ENCODE measurements at places on chromosomes 6 and 20. TPM values are rescaled to one million over a fixed set of nuclear protein-coding genes. Genes with fewer than 3 reads are reported as not detected.

- no peaks in the 10 kb centered on the region for H3K36me3 ChIP-seq
- H3K27ac ChIP-seq = no peak overlapping the region
- H3K4me3 ChIP-seq = no peak overlapping the region
- DNase-seq = peak; percentile 46
- peaks cover 19% of the 10 kb centered on the region for H3K27me3 ChIP-seq
Observed at GRCh38 chr20:2005831-2006426, 12.1 kb upstream of the PDYN start.

- H3K27ac ChIP-seq = no peak overlapping the region
- H3K4me1 ChIP-seq = peaks cover 19% of the 10 kb centered on the region
- no peaks in the 10 kb centered on the region for H3K36me3 ChIP-seq
- peak; percentile 32 for DNase-seq
Observed at GRCh38 chr6:30781743-30782424, 37.5 kb upstream of the IER3 start.

- H3K4me3 ChIP-seq = no peak overlapping the region
- no peaks in the 10 kb centered on the region for H3K27me3 ChIP-seq
- peaks cover 4% of the 10 kb centered on the region for H3K4me1 ChIP-seq
- DNase-seq = no peak
- H3K36me3 ChIP-seq = peaks cover 3% of the 10 kb centered on the region
Observed at GRCh38 chr20:45432294-45432693, 16.4 kb downstream of the PIGT start.

The C4B gene
- 7.7 TPM for total RNA-seq

DNA sequence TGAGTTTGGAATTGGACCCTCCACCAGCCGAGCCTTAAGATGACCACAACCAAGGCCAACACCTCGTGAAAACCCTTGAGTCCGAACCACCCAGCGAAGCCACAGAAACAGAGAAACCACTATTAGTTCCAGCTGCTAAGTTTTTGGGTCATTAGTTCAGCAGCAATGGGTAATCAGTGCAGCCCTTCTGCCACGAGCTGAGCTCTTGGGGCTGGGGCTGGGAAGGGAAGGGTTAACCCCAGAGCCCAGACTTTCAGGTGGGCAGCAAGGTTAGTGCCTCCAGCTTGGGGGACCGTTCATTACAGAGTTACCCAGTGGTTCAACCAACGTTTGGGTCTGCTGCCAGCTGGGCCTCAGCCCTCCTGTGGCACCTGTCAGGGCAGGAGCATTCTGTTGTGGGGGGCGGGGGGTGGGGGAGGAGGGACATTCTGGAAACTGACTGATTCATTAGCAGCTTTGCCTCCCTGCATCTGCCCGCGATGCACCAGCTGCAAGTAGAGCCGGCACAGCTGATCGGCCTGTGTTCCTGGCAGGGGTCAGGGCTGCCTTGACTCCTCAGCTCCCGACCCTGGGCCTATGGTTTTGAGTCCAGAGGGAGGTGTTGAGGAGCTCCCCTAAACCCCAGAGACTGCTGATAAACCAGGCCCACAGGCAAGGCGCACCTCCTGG, 52.7 kb downstream of the TGM2 start:
- H3K36me3 ChIP-seq = no peaks in the 10 kb centered on the region
- H3K27me3 ChIP-seq = no peaks in the 10 kb centered on the region
- no peak overlapping the region for H3K4me3 ChIP-seq
- no peaks in the 10 kb centered on the region for H3K4me1 ChIP-seq
- no peak overlapping the region for H3K27ac ChIP-seq
- DNase-seq = no peak

The LATS1 gene
- 38.5 TPM for total RNA-seq

DNA sequence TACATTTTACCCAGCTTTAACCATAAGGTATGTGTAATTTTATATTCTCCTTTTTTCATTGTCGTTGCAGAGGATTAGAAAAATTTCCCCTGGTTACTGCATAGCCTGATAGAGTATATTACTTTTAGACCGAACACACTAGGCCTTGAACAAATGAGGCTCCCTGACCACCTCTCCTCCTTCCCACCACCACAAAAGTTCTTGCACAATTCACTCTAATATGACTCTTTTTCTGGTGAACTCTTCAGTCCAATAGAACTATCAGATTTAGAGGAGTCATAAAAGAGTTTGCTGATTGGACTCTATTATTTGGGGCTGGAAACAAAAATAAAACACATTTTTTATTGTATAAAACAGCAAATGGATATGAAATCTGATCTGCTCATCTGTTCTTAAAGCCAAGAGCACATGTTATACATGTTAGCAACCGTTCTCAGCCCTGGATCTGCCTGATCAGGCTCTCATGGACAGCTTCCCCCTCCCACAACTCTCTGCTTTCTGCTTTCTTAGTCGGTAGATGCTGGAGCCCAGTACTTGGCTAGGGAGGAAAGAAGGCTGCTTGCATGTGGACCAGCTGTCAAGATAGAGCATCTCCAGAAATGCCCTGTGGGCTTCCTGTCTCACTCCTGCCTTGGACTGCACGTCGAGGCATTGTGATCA, 83.5 kb downstream of the CD164 start:
- H3K27me3 ChIP-seq = no peaks in the 10 kb centered on the region
- no peak overlapping the region for H3K27ac ChIP-seq
- H3K4me1 ChIP-seq = no peaks in the 10 kb centered on the region
- DNase-seq = no peak

- H3K27me3 ChIP-seq = peaks cover 12% of the 10 kb centered on the region
- DNase-seq = no peak
- H3K36me3 ChIP-seq = no peaks in the 10 kb centered on the region
Observed at GRCh38 chr20:47993817-47994216, 208.5 kb upstream of the SULF2 start.

GRCh38 chr6:106213660-106214289, 111.8 kb downstream of the ATG5 start:
- no peak for DNase-seq
- no peaks in the 10 kb centered on the region for H3K4me1 ChIP-seq
- H3K4me3 ChIP-seq = no peak overlapping the region

The HSPA12B gene
- total RNA-seq = not detected

The ZNF391 gene
- total RNA-seq = 4.2 TPM

- H3K27ac ChIP-seq = peak overlapping the region; percentile 89
- peaks cover 14% of the 10 kb centered on the region for H3K4me1 ChIP-seq
- no peaks in the 10 kb centered on the region for H3K27me3 ChIP-seq
- no peaks in the 10 kb centered on the region for H3K36me3 ChIP-seq
Observed at GRCh38 chr6:85678026-85678601, 35.4 kb upstream of the SYNCRIP start.

DNA sequence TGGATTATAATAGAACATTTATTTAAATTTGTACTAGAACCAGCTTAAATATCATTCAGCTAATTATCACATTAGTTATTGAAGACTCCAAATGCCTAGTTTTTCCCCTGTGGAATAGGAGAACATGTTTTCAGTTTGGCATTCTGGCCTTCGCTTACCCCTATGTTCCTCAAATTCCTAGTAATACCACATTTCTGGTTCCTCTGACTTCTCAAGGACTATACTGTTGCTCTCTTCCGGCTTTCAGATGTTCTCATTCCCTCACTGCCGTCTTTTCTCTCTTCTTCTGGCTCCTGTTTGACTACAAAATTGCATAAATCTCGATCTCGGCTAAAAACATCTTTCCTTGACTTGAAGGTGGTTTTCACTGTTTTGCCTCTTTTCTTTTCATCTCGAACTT, 71.8 kb upstream of the KHDRBS2 start:
- H3K27me3 ChIP-seq = no peaks in the 10 kb centered on the region
- no peak for DNase-seq
- H3K36me3 ChIP-seq = no peaks in the 10 kb centered on the region
- H3K4me3 ChIP-seq = no peak overlapping the region

DNA sequence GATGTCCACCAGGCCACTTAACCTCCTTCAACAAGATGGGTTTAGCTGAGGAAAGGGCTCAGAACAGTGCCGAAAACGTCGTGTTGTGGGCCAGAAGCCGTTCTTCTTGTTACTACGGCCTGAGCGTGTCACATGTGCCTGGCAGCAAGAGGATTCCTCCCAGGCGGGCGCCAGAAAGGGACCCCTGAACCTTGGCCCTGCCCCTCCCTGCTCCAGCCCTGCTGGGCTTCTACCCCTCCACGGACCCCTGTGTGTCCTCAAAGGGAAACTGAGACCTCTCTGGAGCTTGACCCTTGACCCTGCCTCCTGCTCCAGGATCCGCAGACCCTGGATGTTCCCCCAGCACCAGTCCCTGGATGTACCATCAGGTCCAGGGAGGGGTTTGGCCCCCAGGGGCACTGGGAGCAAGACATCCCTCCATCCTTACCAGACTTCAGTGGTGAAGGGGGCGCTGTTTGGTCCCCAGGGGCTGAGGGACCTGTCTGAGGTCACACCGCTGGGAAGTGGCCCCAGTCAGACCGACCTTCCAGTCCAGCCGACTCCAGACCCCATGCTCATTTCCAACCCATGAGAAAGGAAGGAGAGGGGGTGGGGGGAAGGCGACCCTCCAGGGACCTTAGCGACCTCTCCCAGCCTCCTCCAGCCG, 10.1 kb downstream of the HRH3 start:
- no peak for DNase-seq
- H3K4me3 ChIP-seq = no peak overlapping the region
- H3K27ac ChIP-seq = no peak overlapping the region
- H3K4me1 ChIP-seq = no peaks in the 10 kb centered on the region
- H3K27me3 ChIP-seq = peaks cover 50% of the 10 kb centered on the region

The DLK2 gene
- 1.3 TPM for total RNA-seq

DNA sequence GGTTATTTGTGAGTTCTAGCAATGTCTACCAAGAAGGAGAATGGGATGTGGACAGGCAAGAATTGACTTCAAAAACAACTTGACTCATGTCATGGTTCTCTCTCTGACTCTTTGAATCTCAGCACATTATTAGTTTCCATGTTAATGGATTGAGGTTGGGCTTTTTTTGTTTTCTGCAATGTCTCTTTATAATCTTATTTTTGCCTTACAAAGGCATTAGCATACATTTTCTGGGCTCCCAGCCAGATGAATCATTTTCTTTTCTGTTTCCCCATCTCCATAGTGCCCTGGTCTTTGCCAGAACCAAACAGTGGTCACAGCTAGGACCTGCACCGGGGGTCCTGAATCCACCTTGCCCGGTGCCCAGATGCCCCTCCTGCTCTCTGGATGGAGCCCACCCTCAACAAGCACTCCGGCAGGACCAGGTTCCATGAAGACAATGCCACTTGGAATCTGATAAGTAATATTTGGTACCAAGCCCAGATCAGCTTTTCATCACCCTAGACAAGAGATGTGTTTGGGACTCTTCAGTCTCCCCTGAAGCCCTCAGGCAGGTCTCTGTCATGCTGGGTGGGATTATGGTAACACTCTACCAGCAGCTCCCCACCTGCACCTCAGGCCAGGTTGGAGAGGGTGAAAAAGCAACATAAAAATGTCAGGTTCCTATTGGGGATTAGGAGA, 266.7 kb upstream of the SULF2 start:
- H3K4me1 ChIP-seq = no peaks in the 10 kb centered on the region
- H3K27ac ChIP-seq = no peak overlapping the region
- H3K4me3 ChIP-seq = no peak overlapping the region
- H3K27me3 ChIP-seq = no peaks in the 10 kb centered on the region
- H3K36me3 ChIP-seq = no peaks in the 10 kb centered on the region

GRCh38 chr20:37520419-37520955, 563 bp upstream of the NNAT start:
- no peak overlapping the region for H3K4me3 ChIP-seq
- DNase-seq = no peak
- H3K4me1 ChIP-seq = peaks cover 5% of the 10 kb centered on the region
- H3K36me3 ChIP-seq = peaks cover 7% of the 10 kb centered on the region

- no peak overlapping the region for H3K4me3 ChIP-seq
- H3K4me1 ChIP-seq = no peaks in the 10 kb centered on the region
- DNase-seq = no peak
- no peaks in the 10 kb centered on the region for H3K36me3 ChIP-seq
Observed at GRCh38 chr6:150354754-150355571, 13.8 kb upstream of the IYD start.

DNA sequence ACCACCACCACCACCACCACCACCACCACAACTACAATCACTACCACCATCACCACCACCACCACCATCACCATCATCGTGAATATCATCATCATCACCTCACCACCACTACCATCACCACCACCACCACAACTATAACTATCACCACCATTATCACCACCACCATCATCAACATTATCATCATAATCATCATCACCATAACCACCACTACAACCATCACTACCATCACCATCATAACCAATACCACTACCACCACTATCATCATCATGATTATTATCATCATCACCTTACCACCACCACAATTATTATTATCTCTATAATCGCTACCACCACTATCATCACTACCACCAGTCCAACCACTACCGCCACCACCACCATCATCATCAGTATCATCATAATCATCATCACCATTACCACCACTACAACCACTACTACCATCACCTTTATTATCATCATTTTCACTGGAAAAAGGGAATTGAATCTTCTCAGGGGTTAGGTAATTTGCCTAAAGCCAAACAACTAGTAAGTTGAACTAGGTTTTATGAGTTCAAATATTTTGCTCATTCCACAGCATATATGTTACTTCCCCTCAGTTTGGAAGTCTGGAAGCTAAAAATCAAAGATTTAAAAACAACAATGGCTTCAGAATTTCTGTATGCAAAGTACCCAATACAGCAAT, 8.3 kb downstream of the RIPOR2 start:
- peaks cover 62% of the 10 kb centered on the region for H3K36me3 ChIP-seq
- no peak overlapping the region for H3K4me3 ChIP-seq
- peak overlapping the region; percentile 65 for H3K27ac ChIP-seq

DNA sequence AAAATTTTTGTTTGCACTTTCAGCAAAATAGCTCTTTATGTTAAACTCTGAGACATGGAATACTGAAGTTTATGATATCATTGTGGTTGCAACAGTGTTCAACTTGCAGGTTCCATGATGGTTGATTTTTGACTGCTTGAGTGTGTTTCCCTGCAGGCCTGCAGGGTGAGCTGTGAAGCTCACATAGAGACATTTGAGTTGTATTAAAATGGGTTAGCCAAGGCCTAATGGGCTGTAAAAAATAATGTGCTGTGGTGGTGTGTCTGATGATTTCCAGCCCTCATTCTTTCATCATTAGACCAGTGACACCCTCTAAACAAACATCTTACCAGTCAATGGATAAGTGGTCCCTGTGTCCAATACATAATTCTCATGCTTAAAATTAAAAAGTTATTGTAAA, 321.4 kb downstream of the FARS2 start:
- DNase-seq = no peak
- peaks cover 9% of the 10 kb centered on the region for H3K4me1 ChIP-seq
- H3K27me3 ChIP-seq = no peaks in the 10 kb centered on the region
- no peak overlapping the region for H3K27ac ChIP-seq

The E2F1 gene
- 1.8 TPM for total RNA-seq

- DNase-seq = no peak
- no peak overlapping the region for H3K4me3 ChIP-seq
- H3K36me3 ChIP-seq = peaks cover 13% of the 10 kb centered on the region
- H3K27ac ChIP-seq = no peak overlapping the region
- no peaks in the 10 kb centered on the region for H3K27me3 ChIP-seq
Observed at GRCh38 chr20:23356203-23356602, 5.6 kb downstream of the NXT1 start.

DNA sequence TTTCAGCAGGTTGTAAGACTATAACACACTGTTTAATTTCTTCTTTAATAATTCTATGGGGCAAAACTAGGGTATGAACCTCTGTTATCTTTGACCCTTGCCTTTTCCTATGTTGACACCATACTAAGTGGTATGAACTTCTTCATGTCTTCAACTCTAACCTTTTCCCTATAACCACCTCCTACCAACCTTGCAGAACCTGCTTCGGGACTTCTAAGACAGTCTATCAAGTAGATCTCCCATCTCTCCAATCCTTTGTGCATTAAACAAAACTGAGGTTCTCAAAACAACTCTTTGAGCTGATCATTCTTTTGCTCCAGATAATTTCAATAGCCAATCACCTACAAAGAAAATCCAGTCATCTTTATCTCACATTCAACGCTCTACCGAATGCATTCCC, 23.4 kb downstream of the SNAP91 start:
- no peak overlapping the region for H3K27ac ChIP-seq
- H3K36me3 ChIP-seq = no peaks in the 10 kb centered on the region
- no peak for DNase-seq
- no peaks in the 10 kb centered on the region for H3K27me3 ChIP-seq
- H3K4me1 ChIP-seq = no peaks in the 10 kb centered on the region
- H3K4me3 ChIP-seq = no peak overlapping the region
